A172 (cell line): ENCODE measurements at places on chromosomes 5 and 9.

GRCh38 chr9:108845947-108846346, 9.8 kb downstream of the ACTL7B start:
- DNase-seq, result no peak

DNA sequence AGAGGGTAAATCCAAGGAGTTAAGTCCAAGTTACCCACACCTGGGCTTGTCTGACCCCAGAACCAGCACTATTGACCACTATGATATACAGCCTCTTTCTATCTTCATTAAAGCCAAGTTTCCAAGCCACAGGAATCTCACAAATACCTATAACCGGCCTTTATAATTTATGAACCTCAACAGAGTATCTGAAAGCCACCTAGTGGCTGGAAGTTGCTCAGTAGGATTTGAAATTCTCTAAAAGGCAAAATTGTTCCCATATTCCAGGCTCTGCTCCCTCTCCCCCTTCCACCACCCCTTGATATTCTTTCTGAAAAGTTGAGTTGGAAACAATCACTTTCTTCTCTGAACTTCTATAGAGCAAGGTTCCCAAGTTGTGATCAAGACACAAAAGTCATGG, 106.4 kb upstream of the GPR151 start:
- DNase-seq, result peak; percentile 19

- no peak for DNase-seq
These were observed 6.5 kb downstream of the ADAMTS13 start for GRCh38 chr9:133428617-133429101.

GRCh38 chr5:141100243-141100805, at the start of gene PCDHB3:
Gene PCDHB3, plus strand, starts transcription at chr5:141100473. Its CDS starts 177 bp downstream, at chr5:141100650.
- DNase-seq, result peak; percentile 78

- DNase-seq, result no peak
These were observed 41.3 kb downstream of the AP3B1 start for GRCh38 chr5:78253201-78253600.

DNA sequence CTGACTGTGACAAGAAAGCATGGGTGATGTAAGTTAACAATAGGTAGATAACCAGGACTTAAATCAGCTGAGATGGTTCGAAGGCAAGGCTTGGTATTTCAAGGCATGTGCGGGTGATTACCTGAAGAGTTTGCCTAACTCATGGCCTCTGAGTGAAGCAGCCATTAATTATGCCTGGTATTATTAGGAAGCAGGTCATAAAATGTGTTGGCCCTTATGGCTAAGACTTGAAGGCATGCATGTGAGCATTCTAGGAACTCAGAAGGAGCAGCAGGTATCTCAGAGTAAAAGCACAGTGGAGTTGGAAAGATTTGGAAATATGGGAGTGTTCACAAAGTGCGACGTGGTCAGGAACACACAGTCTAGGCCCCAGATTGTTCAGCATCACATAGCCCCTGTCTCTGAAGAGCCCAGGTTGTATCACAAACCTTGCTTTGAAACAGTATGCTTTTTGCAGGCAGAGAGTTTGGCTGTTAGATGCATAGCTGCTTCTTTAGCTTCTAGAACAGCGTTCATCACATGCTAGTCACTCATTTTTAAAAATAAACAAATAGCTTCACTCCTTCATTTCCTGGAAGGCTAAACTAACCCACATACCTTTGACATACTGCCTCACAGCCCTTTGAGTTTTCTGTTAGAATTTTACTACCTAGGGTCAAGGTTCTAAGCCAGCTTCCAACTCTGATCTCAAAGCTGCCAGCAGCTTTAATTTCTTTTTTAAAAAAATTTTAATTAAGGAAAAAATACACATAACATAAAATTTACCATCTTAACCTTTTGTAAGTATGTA, 2.1 kb downstream of the HEXB start:
- no peak for DNase-seq

DNA sequence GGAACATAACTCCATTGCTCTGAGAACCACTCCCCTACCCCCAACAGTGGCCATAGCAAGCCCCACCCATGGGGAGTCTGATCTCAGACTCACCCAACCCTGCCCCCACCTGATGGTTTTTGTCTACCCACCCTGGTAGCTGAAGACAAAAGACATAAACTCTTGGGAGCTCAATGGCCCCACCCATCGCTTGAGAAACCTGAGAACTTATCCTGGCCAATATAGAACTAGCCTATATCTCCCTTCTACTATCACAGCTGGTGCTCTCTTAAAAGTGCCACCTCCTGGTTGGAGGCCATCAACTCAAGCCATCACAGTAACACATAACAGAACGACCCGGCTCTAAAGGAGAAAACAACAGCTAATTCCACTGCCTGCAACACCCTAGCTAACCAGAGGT, 47.9 kb upstream of the SNAPC3 start:
- DNase-seq, result no peak

- no peak for DNase-seq
These were observed 1.2 kb downstream of the GRIN3A start for GRCh38 chr9:101737165-101737704.

GRCh38 chr5:9343146-9343850, 202.6 kb downstream of the SEMA5A start:
- DNase-seq, result peak; percentile 36

GRCh38 chr5:168174376-168174775, 117.1 kb upstream of the WWC1 start:
- peak; percentile 36 for DNase-seq

- DNase-seq, result no peak
These were observed 38.5 kb upstream of the DEPDC1B start for GRCh38 chr5:60738461-60738860.

- no peak for DNase-seq
These were observed 8.7 kb downstream of the SEC16A start for GRCh38 chr9:136474021-136474640.
